ENCODE measurements at places on chromosomes 5 and 9.
A peak's percentile ranks its signal among the peaks of the same experiment; 100 is the strongest.

GRCh38 chr9:90991953-90992352 lies 190.3 kb downstream of the SYK start:
- DNase-seq = no peak

- DNase-seq = no peak
Measured at GRCh38 chr5:81633471-81633870, 117.4 kb downstream of the SSBP2 start.

DNA sequence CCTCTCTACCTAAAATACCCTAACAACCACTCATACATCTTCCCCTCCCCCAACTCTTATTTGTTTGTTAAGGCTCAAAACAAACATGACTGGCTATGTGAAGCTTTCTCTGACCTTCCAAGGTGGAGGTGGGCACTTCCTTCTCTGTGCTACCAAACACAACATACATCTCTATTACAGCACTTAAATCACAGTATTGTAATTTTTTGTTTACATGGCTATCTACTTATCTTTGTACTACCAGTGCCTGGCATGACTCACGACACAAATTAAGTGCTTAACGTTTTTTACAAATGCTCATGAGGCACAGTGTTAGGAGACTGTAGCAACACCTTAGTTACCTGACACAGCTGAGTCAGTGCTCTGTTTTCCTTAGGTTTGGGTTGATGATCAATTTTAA lies 18.6 kb downstream of the HOMER1 start:
- DNase-seq = no peak

DNA sequence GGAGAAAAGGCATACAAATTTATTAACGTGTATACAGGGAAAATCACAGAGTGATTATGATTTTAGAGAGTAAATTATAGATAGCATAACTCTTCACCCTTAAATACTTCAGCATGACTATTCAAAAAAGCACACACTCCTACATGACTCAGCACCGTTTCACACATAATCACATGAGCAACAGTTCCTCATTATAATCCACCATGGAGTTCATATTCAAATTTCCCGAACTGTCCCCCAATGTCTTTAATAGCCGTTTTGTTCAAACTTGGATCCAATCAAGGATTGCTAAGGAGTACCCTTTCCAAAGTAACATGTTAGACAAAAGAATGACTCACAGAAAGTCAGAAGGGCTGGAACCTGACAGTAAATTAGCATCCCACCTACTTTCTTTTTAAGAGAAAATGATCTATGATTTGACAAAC lies 32.1 kb downstream of the RAPGEF1 start:
- DNase-seq = no peak

DNA sequence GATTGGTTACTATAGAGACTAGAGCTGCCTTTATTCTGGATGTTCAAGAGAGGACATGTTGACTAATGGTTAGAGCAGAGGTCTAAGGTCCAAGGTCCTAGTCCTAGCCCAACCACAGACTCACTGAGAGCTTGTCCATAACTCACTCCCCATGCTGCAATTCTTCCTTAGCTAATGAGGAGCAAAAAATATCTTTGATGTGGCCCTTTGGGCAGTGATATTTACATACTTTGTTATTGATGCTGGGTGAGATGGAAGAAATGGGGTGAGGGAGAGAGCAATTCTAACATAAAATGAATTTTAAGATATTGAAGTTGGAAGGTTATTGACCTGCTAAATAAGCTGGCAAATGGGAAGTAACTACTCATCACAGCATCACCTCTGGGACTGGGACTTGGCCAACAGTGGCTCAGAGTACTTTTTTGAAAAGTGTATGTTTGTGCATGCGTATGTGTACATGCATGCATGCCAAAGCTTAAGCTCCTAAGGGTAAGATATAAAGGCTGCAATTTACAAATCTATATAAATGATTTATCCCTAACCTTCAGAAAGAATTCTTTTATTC lies 58.0 kb upstream of the ANKRD55 start:
- DNase-seq = no peak

DNA sequence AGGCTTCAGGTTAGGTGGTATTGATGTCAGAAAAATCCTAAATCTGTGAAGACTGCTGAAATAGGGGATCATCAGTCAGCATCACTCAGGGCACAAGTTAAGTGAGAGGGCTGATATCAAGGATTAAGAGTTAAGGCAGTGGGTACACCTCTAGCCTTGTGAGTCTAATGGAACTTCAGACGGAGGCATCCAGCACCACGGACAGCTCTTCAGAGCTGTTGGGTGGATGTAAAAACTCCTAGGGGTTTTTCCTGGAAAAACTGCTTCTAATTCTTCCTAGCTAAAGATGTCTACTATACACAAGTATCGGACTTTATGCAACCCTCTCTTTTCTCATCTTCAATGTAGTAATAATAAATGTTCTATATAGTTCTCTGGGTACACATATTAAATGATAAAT lies 165.9 kb downstream of the SH3GL2 start:
- peak; percentile 31 for DNase-seq

DNA sequence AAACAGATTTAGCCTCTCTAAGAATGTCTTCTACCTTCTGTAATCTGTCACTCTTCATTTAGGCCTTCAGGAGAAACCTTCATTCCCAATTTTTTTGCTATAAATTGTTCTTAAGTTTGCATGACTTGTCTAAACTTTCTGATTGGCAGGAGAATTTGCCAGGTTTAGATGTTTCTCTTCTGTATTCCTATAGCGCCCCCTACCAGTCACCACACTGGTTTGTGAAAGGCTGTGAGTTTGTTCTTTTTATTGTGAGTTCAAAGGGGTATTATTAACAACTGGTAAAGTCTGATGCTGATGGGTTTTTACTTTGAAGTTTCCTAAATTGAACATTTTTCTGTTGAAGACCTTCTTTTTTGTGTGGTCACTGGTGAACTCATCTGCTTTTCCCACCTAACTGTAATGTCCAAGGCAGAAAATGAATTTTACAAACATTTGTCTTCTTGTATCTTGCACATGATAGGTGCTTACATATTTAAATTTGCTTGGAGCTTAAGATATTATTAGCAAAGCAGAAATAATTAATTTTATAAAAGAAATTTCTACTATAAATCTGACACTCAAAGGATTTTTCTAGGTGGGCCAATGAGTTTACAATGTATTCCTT lies 18.4 kb upstream of the F2RL2 start:
- no peak for DNase-seq

DNA sequence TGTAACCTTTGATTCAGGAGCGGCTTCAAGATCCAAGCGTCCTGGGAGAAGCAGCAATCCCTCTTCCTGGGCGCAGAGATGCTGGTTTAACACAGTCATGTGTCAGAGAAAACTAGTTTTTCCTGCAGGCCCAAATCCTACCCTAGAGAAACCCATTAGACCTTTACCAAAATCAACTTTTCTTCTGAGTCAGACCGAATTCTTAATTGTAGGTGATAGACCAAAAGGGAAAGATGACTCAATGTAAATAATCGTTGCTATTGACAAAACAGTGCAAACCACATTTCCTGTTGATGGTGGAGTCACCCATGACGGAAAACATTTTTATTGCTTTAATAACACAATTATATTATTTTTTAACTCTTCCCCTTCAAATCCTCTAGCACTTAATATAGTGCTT lies 40.1 kb downstream of the SLC1A1 start:
- no peak for DNase-seq

DNA sequence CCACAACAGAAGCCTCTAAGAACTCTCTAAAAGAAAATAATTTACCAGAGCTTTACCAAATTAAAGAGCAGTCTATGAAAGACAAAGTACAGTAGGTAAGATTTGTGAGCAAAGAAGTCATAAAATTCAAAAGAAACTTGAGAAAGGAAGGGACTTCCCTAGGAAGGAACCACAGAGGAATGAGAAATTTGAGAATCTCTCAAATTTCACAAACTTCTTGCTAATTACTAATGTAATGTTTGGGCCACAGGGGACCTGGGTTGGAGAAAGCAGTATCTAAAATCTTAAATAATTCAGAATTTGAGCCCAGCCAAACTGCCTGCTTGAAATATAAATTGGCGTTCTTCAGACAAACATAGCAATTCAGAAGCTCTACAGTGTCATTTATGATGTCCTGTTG lies 225.0 kb upstream of the PRR16 start:
- no peak for DNase-seq

DNA sequence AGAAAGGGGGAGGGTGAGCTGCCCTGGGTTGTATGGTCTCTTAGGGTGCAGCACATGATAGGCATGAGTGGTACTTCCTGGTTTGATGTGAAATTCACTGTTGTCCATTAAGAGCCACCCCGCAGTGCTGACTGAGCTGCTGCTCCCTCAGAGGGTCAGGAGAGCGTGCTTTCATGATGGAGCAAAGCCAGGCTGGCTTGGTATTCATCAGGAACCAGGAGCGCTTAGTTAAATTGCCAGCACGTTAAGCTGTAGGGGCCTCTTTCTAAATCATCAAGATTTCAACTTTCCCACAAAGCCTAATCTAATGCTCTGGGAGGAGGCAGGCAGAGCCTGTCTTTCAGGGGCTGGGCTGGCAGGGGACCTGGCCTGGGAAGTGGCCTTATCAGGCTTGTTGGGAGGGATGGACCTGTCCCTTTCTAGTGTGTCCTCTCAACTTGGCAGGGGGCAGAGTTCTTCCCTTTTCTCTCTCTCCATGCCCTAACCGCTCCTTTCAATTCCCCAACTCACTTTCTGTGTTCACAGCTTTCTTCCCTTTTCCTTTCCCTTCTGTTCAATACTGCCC lies 7.9 kb downstream of the CYSTM1 start:
- no peak for DNase-seq

GRCh38 chr9:74100042-74100441 lies 397.1 kb upstream of the RORB start:
- no peak for DNase-seq

- no peak for DNase-seq
Measured at GRCh38 chr9:70297141-70297540, 38.4 kb downstream of the SMC5 start.

DNA sequence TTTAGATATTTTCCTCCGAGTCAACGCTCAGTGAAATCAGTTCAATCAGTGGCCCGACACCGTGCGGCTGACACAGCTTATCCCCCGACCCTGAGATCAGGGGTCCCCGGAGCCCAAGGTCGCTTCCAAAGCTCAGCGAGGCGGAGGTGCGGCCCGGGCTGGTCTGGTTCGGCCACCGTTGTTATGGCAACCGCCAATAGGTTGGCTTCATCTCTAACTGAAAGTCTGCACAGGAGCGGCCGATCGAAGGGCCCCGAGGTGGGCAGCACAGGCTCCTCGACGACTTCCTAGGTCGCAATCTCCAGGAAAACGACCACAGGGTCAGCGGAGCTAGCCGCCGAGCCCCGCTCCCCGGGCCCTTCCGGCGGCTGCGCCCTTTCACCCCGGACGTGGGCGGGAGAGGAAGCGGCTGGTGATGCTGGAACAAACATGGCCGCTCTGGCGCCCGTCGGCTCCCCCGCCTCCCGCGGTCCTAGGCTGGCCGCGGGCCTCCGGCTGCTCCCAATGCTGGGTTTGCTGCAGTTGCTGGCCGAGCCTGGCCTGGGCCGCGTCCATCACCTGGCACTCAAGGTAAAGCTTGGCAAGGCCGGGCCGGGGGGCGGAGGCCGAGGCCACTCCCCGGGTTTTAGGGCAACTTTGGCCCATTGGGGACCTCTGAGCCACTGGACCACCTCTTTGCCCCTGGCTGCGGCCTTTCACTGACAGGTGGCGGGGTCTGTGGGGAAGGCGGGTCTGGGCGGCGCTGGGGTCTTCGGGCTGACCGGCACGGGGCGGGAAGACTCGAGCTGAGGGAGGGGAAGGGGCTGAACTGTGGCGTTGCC lies at the start of gene GPR107:
Gene GPR107 (plus strand): TSS at position 403 of the 821 bp plus-strand sequence. CDS start 27 bp downstream, at position 430.
- DNase-seq = no peak

DNA sequence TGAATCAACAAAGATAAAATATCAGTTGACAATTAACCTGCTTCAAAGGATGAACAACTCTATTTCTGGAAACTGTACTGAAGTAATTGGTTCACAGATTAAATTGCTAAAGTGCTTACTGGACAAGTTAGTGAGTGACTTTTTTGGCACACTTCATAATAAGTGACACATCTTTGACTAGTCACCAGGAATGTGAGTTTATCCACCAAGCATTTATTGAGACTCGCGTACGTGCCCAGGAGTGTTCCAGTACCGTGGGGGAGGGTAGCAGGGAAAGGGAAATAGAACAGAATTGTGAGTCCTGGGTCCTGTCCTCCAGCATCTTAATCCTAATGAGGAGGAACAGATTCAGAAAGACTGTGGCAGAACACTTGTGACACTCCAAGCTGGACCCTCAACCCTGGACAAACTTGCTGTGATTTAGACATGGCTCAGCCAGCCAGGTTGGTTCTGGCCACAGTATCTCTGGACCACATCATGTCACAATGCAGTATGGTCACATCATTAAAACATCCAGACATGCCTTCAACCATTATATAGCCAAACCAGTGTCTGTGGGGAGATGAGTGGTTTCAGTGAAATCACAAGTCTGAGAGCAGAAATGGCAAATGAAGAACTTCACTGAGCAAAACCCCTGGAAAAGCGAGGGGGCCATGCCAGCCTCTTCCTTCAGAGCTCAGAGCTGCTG lies 623.1 kb downstream of the BNC2 start:
- DNase-seq = no peak

GRCh38 chr5:162372256-162372655 lies 304.7 kb downstream of the GABRG2 start:
- DNase-seq = peak; percentile 25

DNA sequence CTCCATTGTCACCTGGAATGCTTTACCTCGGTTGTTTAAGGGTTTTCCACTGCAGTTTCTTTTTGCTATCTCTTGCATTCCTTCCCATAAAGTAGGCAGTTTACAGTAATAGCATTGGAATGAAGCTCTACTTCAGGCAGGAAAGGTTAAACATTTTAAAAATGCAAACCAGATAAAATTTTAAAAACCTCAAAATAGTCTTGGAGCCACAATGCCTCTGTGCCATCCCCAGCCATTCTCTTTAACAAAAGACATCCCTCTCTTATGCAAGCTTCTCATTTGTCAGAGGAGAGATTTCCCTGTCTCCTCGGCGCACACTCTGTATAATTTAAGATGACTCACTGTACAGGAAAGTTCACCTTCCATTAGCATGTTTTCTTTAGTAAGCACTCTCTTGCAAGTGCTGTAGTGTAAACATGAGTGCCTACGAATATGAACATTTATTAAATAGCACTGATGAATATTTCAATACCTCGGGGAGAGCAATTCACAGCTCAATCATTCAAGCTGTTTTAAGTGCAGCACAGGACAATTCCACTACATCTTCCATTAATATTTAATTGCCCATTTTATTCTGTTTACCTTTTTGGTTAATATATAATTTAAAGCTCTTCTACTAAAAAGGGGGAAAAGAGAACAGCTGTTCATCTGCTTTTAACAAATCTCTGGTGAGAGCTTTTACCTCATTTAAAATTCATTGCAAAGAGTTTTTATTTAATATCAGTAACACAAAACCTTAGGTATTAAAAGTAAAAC lies 343.6 kb downstream of the SPATA31D1 start:
- DNase-seq = no peak

- no peak for DNase-seq
Measured at GRCh38 chr5:154794525-154795234, 39.5 kb downstream of the LARP1 start.

All from iPS DF 6.9 (cell line).